Heart right ventricle (tissue), 16 donors: ENCODE measurements at places on chromosomes 6 and 20. TPM values are rescaled to one million over a fixed set of nuclear protein-coding genes. Genes with fewer than 3 reads are reported as not detected.

GRCh38 chr20:19283490-19284025 is 71.1 kb downstream of the SLC24A3 start:
- H3K4me3 ChIP-seq = no peak overlapping the region
- H3K36me3 ChIP-seq = no peaks in the 10 kb centered on the region
- DNase-seq = no peak

Gene KAT14
- total RNA-seq = 11.9 TPM

- no peak overlapping the region for H3K4me3 ChIP-seq
- no peak overlapping the region for H3K27ac ChIP-seq
- DNase-seq = no peak
Observed at GRCh38 chr6:156602066-156602385, 175.2 kb upstream of the ARID1B start.

Gene OTOR
- not detected for total RNA-seq

DNA sequence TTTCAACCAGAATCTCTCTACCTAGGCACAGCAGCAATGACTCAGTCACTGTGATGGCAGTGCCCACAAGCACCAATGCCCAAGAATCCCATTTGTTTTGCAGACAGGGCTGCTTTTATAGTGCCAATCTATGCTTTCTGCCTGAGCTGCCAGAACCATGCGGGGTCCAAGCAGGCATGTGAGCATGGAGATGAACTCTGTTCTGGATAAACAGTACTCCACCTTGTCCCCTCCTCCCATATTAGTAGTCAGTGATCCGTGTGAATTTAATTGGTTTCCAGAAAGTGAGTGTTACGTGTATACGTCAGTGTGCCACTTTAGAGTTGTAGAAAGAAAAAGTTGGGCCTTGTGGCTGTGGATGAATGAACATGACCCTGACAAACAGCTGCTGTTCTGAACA is 79.4 kb downstream of the SASH1 start:
- no peaks in the 10 kb centered on the region for H3K27me3 ChIP-seq
- H3K36me3 ChIP-seq = no peaks in the 10 kb centered on the region
- no peak overlapping the region for H3K4me3 ChIP-seq
- H3K27ac ChIP-seq = no peak overlapping the region
- H3K4me1 ChIP-seq = peaks cover 65% of the 10 kb centered on the region
- no peak for DNase-seq

Gene POU5F1
- 0.39 TPM for total RNA-seq

DNA sequence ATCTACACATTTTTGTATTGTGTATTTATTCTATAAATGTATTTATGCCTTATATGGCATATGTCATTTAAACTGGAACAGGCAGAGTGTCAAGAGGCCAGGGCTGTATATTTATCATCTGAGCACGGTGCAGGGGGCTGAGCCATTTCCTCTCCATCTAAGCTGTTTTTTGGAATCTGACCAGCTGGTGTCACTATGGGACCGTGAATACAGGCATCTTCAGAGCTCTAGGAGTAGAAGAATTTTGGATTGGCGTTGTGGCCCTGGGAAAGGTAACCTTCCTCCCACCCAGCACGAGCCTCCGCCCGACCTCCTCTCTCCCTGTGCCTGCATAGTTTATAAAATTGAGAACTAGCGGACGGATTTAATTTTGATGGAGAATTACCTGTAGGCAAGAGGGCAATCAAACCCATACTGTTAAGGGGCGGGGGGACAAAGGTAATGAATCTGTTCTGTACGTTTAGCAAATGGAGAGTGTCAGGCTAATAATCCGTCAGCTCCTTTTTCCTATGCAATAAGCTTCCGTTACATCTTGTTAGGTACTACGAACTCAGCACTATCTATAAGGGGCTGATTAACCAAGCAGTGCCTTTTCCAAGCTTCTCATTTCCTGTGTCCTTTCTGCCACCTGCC is 29.0 kb upstream of the EEF1E1 start:
- H3K4me1 ChIP-seq = no peaks in the 10 kb centered on the region
- H3K27me3 ChIP-seq = peaks cover 9% of the 10 kb centered on the region
- no peak overlapping the region for H3K4me3 ChIP-seq
- no peaks in the 10 kb centered on the region for H3K36me3 ChIP-seq
- DNase-seq = peak; percentile 36

DNA sequence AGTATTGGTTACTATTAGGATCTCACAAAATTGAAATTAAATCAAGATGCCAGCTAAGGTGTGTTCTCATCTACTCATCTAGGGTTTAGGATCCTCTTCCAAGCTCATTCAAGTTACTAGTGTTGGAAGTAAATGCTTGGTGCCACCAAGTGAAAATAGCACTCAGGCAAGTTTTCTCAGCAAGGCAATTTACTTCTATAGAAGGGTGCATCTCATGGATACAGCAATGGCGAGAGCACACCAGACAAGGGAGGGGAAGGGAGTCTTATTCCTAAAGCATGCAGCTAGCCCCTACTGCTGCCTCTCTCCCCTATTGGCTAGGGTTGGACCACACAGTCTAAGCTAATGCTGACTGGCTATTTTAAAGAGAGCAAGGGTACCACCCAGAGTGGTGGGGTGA is 23.0 kb upstream of the FAM8A1 start:
- H3K27ac ChIP-seq = no peak overlapping the region
- no peak for DNase-seq
- H3K4me3 ChIP-seq = no peak overlapping the region
- H3K36me3 ChIP-seq = no peaks in the 10 kb centered on the region
- no peaks in the 10 kb centered on the region for H3K27me3 ChIP-seq

Gene TFAP2B
- total RNA-seq = not detected

- no peak for DNase-seq
- no peak overlapping the region for H3K27ac ChIP-seq
- H3K27me3 ChIP-seq = no peaks in the 10 kb centered on the region
- H3K4me1 ChIP-seq = no peaks in the 10 kb centered on the region
- no peak overlapping the region for H3K4me3 ChIP-seq
Observed at GRCh38 chr6:49336514-49337131, 126.4 kb downstream of the MMUT start.

Gene GSTA2
- total RNA-seq = not detected

Gene CFAP206
- 0.47 TPM for total RNA-seq

Gene SIGLEC1
- total RNA-seq = 3.1 TPM

GRCh38 chr20:11714886-11715285 is 202.8 kb upstream of the BTBD3 start:
- no peaks in the 10 kb centered on the region for H3K27me3 ChIP-seq
- no peaks in the 10 kb centered on the region for H3K36me3 ChIP-seq
- H3K4me1 ChIP-seq = no peaks in the 10 kb centered on the region
- H3K27ac ChIP-seq = no peak overlapping the region
- DNase-seq = no peak

Gene IL17F
- not detected for total RNA-seq

Gene B3GAT2
- total RNA-seq = not detected

GRCh38 chr20:47335251-47336128 is 21.0 kb downstream of the ZMYND8 start:
- peaks cover 84% of the 10 kb centered on the region for H3K4me1 ChIP-seq
- DNase-seq = no peak
- peak overlapping the region; percentile 76 for H3K27ac ChIP-seq
- H3K4me3 ChIP-seq = no peak overlapping the region

- H3K36me3 ChIP-seq = no peaks in the 10 kb centered on the region
- no peak overlapping the region for H3K27ac ChIP-seq
- no peak overlapping the region for H3K4me3 ChIP-seq
- no peaks in the 10 kb centered on the region for H3K27me3 ChIP-seq
Observed at GRCh38 chr6:99183066-99183465, 166.4 kb downstream of the FAXC start.

GRCh38 chr20:34831936-34832335 is 6.5 kb upstream of the NCOA6 start:
- H3K36me3 ChIP-seq = no peaks in the 10 kb centered on the region
- DNase-seq = no peak

DNA sequence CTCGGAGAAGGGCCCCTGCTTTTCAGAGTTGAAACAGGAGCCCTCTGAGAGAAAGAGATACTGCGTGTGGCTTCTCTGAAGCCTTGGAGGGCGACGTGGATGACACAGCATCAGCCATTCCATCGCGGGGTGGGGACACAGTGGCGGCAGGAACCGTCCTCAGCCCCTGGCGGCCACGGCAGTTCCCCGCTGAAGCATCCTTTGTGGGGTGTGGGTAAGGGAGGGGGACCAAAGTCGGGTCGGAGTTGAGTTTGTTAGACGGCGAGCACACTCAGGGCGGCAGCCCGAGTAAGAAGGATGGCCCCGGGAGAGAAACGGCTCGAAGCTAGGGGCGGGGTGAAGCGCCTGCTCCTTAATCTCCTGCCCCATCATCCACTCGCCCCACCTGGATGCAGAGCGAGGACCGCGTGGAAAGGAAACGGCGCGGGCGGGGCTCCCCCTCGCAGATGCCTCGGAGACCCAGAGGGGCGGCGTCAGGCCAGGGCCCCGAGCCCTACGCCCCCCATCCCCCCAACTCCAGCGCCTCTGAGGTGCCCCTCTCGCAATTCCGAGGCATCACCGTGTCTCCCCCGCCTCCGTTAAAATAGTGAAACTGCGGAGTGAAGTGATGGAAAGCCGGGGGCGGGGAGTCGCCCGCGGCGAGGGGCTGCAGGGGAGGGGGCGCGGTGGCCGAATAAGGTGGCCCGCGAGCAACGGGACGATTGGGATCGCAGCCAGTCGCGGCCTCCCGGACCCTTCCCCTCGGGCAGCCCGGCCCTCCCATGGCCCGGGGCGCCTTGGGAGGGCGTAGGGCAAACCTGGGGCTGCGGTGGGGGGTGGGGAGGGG is 796 bp upstream of the RREB1 start:
- peak; percentile 28 for DNase-seq
- H3K4me3 ChIP-seq = peak overlapping the region; percentile 74

GRCh38 chr6:159038914-159039884 is 5.6 kb downstream of the TAGAP start:
- no peaks in the 10 kb centered on the region for H3K27me3 ChIP-seq
- peaks cover 73% of the 10 kb centered on the region for H3K36me3 ChIP-seq
- peak overlapping the region; percentile 17 for H3K27ac ChIP-seq
- DNase-seq = no peak
- H3K4me3 ChIP-seq = no peak overlapping the region

Gene SLC22A2
- total RNA-seq = not detected

DNA sequence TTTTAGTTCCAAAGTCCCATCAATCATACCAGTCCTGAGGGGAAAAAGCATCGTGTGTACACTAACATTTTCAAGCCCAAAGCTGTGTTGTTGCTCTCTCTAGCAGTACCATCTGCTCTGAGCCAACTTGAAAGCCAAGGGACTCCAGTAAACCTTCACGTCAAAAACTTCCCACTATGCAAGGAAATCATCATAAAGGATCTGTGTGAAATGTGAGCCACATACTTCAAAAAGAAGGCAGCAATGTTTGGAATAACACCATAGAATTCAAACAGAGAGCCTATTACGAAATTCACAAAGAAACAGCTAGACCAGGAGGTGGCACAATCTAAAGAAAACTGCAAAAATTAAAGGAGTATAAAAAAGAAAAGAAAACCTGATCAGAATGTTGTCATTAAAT is 399.8 kb upstream of the EPHA7 start:
- no peak overlapping the region for H3K4me3 ChIP-seq
- no peaks in the 10 kb centered on the region for H3K4me1 ChIP-seq
- no peak for DNase-seq
- H3K27ac ChIP-seq = no peak overlapping the region
- no peaks in the 10 kb centered on the region for H3K27me3 ChIP-seq
- H3K36me3 ChIP-seq = no peaks in the 10 kb centered on the region

DNA sequence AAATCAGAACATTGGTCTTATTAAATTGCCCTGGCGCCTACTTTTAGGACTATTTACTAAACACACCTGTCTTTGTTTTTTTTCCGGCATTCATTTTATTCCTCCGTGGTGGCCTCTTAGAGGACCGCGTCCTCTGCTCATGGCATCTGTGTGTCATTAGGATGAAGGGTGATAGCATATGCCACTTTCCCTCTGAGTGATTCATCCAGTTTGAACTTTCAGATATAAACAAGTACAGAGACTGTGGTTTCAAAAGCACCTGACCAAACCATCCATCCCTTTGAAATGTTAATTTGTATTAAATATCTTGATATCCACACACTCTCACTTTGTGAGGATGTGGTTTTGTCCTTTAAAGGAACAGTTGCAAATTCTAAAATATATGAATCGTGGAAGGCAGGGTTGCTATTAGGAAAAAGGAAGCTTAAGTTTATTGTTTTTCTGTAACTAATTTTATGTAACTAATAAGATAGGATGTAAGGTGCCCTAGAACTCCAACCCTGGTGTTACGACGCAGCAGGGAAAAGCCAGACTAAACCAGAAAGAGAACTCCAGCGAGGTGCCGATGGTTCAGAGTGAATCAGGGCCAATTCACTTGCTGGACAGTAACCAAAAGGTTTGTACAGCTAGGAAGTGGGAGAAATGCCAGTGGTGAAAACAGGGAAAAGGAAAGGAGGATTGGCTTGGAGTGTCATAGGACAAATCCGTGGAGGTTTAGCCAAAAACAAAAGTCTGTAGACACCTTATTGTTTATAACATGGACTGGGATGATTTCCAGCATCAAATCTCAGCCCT is 98.7 kb downstream of the SHLD1 start:
- H3K27ac ChIP-seq = no peak overlapping the region
- H3K4me1 ChIP-seq = peaks cover 20% of the 10 kb centered on the region
- H3K4me3 ChIP-seq = no peak overlapping the region
- no peak for DNase-seq

GRCh38 chr6:53363341-53364079 is 14.8 kb upstream of the ELOVL5 start:
- no peaks in the 10 kb centered on the region for H3K36me3 ChIP-seq
- H3K27me3 ChIP-seq = no peaks in the 10 kb centered on the region
- no peak overlapping the region for H3K27ac ChIP-seq
- H3K4me3 ChIP-seq = no peak overlapping the region

DNA sequence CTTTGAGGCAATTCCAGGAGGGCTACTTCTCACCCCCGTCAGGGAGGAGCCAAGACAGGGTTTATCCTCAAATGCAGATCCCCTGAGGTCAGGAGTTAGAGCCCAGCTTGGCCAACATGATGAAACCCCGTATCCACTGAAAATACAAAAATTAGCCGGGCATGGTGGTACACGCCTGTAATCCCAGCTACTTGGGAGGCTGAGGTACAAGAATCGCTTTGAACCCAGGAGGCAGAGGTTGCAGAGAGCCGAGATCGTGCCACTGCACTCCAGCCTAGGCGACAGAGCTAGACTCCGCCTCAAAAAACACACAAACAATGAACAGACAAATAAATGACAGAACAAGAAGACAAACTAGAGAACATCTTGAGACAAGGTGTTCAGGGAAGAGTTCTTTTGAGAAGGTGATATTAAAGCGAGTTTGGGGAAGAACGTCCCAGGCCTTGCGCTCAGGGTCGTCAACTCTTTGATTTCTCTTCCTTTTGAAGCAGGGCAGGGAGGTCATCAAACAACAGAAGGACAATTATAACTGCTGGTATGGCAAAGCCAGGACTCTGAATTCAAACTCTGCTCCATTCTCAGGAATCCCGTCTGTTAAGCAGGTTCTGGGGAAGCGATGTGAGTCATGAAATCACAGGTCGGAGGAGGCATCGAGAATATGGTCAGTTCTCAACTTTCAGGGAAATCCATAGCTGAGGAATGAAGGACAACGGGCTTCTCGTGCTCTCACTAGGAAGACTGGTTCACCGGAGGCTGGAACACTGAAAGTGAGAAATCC is 1.4 kb upstream of the RALY start:
- peaks cover 35% of the 10 kb centered on the region for H3K4me1 ChIP-seq
- DNase-seq = no peak
- H3K36me3 ChIP-seq = no peaks in the 10 kb centered on the region
- H3K4me3 ChIP-seq = peak overlapping the region; percentile 82
- peak overlapping the region; percentile 99 for H3K27ac ChIP-seq
